ENCODE measurements at places on chromosomes 5 and 9. TPM values are rescaled to one million over a fixed set of nuclear protein-coding genes. Genes with fewer than 3 reads are reported as not detected.
A peak's percentile ranks its signal among the peaks of the same experiment; 100 is the strongest.

ORM2 gene
- not detected for total RNA-seq

DEPDC1B gene
- total RNA-seq: 15.9 TPM

INSL4 gene
- not detected for total RNA-seq

LCN9 gene
- not detected for total RNA-seq

DDX46 gene
- 25.7 TPM for total RNA-seq

TRIM36 gene
- 3.6 TPM for total RNA-seq

NDUFS4 gene
- 120 TPM for total RNA-seq

FAM221B gene
- not detected for total RNA-seq

OLFML2A gene
- 2.4 TPM for total RNA-seq

NTRK2 gene
- 1.1 TPM for total RNA-seq

CDX1 gene
- not detected for total RNA-seq

GRCh38 chr9:109346904-109347303 is 26.0 kb upstream of the EPB41L4B start:
- no peak for DNase-seq

DNA sequence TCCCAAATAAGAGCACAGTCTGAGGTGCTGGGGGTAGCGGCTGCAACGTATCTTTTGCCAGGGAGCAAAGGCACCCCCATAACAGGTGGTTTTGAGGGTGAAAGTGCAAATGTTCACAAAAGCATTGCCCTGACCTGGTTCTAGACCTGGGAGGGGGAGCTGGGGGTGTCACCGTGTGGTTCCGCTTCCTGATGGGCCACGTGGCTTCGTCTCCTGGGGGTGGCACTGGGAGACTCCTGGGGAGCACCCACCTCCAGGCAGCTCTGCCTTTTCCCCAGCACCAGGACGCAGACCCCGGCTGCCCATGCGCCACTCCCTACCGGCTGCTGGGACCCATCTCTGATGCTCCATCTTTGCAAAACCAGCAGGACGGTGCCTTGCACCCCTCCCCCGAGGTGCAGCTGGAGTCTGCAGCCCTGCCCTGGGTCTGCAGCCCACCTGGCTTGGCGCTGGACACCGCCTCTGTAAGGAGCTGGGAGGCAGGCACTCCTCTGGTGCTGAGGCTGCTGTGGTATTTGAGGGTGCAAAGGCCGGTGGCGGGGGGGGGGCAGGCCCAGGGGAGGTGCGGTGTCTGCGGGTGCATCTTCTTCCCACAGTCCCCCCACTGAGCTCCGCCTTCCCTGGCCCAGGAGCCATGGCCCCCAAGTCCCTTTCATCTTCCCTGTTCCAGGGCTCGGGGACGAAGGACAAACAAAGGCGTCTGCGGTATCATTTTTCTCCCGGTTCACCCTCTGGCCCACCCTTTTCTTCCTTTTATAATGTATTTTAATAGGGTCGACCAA is 29.8 kb upstream of the RXRA start:
- no peak for DNase-seq

- no peak for DNase-seq
These were observed 155.1 kb upstream of the NTRK2 start for GRCh38 chr9:84514421-84514820.

- DNase-seq: no peak
These were observed 88.9 kb downstream of the EBF1 start for GRCh38 chr5:159010661-159011442.

DNA sequence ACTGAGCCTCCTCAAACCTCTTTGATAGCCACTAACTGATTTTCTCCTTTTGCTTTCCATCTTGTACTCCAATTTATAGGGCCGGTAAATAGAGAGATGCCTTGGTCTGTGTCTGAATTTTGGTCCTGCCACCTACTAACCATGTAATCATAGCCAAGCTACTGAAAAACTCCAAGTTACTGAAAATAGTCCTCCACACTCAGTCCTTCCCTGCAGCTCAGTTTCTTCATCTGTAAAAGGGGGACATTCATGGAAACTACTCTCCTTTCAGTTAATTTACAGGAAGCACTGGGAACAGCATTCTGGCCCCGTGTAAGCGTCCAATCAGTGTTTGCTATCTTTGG is 30.0 kb upstream of the TGFBR1 start:
- no peak for DNase-seq

DNA sequence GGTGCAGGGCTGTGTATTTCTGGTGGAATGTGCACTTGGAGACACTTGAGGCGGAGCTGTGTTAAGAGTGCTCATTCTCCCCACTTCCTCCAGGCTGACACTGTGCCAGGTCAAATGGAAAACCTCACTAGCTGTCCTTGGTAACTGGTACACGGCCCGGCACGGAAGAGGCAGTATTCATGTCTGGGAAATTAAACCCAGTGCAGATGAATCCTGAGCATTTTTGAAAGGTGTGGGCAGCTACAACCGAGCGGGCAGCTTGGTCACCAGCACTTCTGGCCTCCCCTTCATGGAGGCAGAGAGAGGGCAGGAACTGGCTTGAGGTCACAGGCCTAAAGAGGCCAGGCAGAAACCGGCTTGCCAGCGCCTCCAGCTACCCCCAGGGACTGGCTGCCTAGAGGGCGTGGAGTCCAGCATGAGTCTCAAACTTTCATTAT is 1.6 kb downstream of the CLPTM1L start:
- no peak for DNase-seq

DNA sequence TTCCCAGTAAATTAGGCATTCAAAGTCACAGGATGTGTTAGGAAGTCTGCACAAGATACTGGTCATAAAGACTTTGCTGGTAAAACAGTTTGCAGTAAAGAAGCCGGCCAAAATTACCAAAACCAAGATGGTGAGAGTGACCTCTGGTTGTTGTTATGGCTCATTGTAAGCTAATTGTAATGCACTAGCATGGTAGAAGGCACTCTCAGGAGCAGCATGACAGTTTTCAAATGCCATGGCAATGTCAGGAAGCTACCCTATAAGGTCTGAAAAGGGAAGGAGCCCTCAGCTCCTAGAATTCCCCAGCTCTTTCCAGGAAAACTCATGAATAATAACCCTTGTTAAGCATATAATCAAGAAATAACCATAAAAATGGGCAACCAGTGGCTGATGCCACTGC is 64.3 kb upstream of the TNC start:
- DNase-seq: peak; percentile 28

DNA sequence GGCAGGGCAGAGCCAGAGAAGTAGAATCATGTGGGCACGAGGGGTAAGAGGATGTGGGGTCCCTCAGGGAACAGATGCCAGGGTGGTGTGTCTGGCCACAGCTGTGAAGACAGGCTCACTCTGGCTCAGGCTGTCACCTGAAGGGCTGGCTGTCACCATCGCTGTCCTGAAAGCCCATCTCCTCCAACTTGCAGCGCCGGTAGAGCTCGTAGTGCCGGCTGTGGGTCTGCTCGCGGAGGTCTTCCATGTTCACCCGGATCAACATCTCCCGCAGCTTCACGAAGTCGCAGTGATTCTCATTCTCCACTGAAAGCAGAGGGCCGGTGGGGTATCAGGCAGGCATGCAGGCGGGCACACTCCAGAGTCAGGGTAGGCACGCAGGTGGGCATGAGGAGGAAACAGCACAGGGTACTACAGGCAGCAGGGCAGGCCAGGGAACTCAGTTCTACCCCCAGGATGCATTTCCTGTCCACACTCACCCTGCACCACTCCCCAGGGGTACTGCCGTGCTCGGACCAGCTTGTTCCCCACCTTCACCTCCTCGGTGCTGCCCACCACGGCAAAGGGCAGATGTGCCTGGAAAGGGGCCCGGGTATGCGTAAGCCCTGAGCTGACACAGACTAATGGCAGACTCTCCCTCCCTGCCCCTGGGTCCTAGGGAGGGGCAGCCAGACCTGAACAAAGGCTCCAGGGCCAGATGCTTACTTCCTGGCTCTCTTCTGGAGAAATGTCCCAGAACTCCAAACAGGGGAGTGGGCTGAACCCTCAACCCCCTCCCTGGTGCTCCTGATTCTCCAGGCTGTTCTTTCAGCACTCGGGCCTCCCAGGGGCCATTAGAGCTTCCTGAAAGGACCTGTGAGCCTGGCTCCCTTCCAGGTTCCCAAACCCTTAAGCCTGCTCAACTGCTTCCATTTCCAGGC is 14.4 kb downstream of the CCNI2 start:
- no peak for DNase-seq

GRCh38 chr5:135718151-135718550 is 116.3 kb upstream of the SLC25A48 start:
- peak; percentile 65 for DNase-seq

DNA sequence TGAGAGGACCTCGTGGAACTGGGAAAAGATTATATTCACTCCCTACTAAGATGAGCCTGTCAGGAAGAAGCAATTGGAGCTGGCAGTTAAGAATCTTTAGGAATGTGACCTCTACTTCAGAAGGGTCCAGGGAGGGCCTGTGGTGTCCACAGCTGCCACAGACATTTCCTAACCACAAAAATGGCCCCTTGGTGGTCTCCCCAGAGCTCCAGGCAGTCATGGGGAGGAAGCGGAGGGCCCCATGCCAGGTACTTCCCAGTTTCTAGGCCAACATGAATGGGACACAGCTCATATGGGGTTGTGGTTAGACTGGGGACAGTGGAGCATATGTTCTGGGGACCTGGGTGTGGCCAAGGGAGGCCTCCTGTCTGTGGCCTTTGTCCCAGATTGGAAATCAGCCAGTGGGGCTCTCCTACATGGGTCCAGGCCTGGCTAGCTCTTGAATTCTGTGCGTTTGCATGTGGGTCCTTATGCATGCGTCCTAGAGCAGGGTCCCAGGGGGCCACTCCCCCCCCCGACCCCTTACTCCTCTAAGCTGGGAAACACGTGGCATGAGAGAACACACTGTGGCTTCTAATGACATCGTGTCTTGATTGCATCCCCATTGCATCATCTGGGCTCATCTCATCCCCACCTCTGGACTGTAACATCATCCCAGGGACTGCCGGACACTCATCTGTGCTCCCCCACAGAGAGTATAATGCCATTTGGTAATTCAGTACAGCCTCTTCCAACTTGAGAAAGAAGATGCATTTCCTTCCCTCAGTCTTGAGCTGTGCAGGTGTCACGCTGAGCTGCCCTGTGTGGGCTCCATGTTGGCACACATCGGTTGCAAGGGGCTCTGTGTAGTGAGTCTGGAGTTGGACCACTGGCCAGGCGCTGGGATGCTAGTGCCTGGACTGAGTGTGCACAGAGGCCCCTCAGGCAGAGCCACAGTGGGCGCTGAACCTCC is 31.3 kb downstream of the IRF1 start:
- DNase-seq: peak; percentile 95

- no peak for DNase-seq
These were observed 118.7 kb downstream of the TENT4A start for GRCh38 chr5:6831678-6832671.

- DNase-seq: peak; percentile 34
These were observed 31.2 kb downstream of the AMBP start for GRCh38 chr9:114046875-114047274.

GRCh38 chr9:93552923-93553322 is 23.5 kb upstream of the PHF2 start:
- DNase-seq: no peak

- no peak for DNase-seq
These were observed 416.8 kb downstream of the TMEM38B start for GRCh38 chr9:106111039-106111730.

DNA sequence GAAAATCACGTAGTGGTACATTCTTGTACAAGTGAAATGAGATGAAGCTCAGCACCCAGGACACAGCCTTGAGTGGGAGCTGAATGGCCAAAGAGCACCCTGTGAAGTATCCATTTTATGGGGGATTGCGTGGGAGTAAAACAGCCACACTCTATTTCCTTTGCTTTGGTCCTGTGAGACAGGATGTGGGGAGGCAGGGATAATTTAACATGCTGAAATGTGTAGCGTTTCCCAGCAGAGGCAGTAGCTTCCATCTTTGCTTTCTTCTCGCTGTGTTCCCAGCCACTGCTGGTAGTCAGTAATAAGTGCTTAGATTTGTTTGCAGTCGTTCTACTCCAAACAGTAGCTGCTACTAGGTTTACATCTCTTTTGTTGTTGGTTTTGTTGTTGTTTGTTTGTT is 4.4 kb downstream of the IL31RA start:
- DNase-seq: no peak

GRCh38 chr5:112720576-112720975 is 17.1 kb upstream of the APC start:
- DNase-seq: no peak

DNA sequence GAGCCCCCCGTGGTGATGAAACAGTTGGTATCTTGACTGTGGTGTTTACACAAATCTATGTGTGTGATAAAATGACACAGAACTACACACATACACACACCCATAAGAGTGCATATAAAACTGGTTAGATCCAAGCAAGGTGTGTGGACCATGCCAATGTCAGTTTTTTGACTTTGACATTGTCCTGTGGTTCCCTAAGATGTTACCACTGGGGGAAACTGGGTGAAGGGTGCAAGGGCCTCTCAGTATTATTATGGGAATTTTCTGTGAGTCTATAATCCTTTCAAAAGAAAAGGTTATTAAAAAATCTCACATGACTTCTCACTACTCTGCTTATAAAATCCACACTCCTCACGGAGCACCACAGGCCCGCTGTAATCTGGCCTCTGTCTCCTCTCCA is 13.4 kb upstream of the KCNIP1 start:
- no peak for DNase-seq

DNA sequence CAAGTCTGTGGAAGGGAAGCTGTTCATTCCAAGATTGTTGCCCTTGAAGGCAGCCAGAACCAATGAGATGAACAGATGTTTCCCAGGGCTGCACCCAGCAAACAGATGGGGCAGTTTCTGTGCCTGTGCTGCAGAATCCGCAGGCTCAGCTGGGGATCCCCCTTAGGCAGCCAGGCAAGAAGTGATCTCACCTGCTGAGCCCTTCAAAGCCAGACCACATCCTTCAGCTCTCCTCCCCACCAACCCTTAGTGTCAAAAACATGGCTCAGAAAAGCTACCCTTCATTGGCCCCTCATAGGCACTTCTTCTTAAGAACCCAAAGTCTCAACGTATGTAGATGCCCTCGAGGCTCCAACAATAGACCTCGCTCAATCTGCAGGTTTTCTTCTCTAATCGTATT is 626.7 kb downstream of the CCDC171 start:
- DNase-seq: no peak

DNA sequence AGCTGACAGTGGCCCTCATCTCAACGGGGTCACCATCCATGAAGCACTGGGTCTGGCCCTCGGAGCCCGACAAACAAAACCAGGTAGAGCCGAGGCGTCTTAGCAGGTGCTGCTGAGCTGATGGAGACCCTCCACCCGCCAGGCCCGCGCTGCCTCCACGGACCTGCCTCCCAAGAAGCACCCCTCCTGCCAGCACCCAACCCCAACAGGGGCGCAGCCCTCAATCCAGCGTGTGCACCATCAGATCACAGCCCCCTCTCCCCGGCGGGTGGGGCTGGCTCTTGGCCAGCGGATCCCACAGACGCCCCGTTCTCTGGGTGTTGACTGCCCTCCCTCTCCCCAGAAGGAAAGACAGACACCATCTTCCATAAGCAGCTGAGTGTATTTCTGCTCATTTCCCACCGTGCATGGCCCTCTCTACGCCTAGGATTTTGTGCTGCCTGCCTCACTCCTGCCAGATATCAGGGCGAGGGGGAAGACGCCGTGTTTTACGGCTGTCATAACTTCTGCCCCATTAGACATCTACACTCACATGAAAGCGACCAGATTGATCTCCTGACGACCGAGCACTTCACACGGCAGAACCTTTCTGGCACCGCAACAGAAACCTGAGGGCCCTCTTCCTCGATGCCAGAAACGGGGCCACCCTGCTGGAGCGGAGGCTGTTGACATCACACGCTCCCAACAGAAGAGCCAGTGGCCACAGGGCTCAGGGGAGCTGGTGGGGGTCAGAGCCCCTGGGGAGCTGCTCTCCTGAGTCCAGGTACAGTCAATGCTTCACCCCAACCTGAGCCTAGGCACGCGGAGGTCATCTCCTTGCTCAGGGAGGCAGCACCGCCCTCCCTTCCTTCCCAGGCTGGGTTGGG is 12.4 kb downstream of the NACC2 start:
- no peak for DNase-seq

- no peak for DNase-seq
These were observed 101.4 kb downstream of the ZNF462 start for GRCh38 chr9:106964329-106964728.

GRCh38 chr5:170863646-170864045 is 1.8 kb downstream of the RANBP17 start:
- no peak for DNase-seq
